AG08395 (cell line): ENCODE measurements at places on chromosomes 11 and 22.

- no peak for DNase-seq
These were observed 1.5 kb upstream of the SELENOO start for GRCh38 chr22:50199251-50199721.

DNA sequence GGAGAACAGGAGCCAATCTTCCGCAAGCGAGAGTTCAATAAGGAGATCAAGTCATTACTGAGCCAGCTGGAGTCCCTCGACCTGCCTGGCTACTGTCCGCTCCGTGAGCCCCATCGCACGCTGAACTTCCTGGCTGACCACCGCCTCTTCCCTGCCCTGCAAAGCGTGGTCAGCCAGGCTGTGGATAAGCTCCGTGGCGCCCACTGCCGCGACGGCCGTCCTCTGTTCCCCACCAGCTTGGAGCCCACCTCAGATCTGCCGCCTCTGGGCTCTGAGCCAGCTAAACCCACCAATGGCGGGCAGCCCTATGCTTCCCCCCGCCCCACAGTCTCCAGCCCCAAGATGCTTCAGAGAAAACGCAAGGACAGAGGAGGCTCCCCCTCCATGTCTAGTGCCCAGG, 2.3 kb downstream of the CCDC116 start:
- DNase-seq: no peak

GRCh38 chr11:85889108-85889507, 33.9 kb downstream of the CCDC83 start:
- no peak for DNase-seq

- DNase-seq: no peak
These were observed 12.5 kb upstream of the MICALL1 start for GRCh38 chr22:37893583-37893983.

DNA sequence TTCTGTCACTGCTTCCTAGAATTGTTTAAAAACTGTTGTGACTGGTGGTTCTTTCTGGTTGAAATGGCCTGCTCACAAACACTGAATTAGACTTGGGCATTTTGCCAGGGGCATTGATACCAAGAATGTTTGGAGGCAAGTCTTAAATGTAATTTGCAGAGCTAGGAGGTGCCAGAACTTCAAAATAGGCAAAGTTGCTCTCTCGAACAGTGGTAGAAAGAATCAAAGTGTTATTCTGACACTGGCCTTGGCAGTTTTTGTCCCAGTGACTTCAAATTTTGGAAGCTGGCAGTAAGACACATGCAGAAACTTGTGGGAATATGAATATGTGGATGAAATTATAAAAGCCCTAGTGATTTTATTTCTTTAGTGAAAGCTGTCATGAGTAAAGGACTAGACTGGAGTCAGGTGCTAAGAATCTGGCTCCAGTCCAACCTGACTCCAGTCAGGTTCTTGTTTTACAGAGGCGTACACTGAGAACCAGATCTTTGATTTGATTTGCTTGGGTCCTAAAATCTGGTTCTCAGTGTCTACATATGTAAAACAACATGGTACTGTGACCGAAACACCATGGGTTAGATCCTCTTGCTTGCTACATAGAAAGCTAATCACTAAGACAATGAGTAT, 20.9 kb downstream of the SVIP start:
- no peak for DNase-seq
